Stimulated activated CD8-positive, alpha-beta memory T cell treated with anti-CD3 and anti-CD28 coated beads, Interleukin-4, amount 100 ng/mL, for 4 hours (primary cell): ENCODE measurements at places on chromosomes 4 and X.

- no peak for DNase-seq
Measured at GRCh38 chr4:59540311-59540710, 1659.8 kb upstream of the ADGRL3 start.

- DNase-seq, result no peak
Measured at GRCh38 chrX:41092776-41093175, 7.5 kb downstream of the USP9X start.

DNA sequence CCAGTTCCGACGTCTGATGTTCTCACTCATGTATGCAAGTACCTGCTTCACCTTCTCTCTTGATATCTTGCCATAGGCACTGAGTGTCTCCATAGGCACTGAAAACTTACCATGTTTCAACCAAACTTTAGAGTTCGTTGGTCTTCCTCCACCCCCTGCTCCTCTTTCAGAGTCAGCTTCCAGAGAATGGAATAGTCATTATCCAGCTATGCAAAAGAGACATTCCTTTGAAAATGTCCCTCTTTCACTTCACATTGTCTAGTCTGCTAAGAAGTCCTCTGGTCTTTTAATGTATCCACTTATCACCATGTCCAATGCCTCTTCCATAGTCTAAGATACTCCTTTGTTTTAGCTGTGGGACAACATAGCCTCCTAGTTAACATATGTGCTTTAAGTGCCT lies 566.0 kb upstream of the TENM3 start:
- no peak for DNase-seq

DNA sequence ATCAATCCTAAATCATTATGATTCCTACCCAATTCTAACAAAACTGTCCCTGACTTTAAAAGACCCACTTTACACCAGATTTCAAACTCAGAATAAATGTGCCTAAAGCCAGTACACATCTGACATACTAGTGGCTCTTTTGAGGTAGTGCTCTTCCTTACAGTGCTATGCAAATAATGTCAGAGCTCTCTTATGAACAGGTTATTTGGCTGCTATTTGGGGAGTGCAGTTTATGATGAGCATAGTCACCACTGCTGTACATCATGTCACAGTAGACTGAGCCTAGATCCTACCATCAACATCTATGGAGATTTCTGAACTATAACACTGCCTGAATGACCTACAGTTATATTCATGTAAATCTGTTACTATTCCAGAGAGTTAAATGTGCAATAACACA lies 50.4 kb upstream of the PAGE5 start:
- DNase-seq, result no peak

- no peak for DNase-seq
Measured at GRCh38 chrX:39725928-39726619, 371.7 kb downstream of the BCOR start.

DNA sequence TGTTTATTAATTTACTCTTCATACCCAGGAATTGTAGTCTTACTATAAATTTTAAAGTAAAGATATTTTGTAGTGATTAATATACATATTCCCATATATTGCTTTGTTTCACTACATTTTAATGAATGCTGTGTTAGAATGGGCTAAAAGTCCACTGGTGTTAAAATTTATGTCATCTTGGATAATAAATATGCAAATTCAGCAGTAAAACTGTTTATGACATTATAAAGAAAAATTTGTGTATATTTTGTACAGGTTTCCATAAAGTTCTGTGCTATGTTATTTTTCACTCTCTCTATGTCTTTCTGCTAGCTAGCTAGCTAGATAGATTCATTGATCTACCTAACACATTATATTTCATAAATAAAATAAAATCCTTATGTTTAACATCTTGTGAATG lies 1071.2 kb downstream of the FAT4 start:
- no peak for DNase-seq

DNA sequence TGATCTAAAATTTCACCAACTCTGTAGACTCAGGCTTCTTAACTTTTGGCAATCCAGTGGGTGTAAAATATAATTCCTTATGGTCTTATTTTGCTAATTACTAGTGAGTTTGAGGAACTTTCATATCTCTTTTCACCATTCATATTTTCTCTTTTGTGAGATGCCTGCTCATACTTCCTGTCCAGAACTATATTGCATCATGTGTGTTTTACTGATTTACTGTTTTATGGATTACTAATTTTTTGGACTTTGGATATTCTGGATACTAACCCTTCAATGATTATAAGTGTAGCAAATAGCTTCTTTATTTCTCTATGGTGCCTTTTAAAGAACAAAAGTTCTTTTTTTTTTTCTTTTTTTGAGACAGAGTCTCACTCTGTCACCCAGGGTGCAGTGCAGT lies 20.6 kb downstream of the GSX2 start:
- no peak for DNase-seq

- DNase-seq, result no peak
Measured at GRCh38 chr4:125070861-125071260, 243.9 kb upstream of the FAT4 start.

DNA sequence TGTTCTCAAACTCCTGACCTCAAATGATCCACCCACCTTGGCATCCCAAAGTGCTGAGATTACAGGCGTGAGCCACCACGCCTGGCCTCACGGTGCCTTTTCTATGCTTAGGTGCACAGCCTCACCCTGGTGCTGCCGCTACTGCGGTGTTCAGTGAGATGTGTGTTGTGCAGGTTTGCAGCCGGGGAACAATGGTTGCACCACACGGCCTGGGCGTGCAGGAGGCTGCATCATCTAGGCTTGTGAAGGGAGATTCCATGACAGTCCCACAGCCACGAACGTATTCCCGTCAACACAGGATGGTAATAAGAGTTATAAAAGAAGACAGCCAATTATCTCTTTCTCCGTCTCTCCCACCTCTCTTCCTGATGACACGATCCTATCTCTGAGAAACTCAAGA lies 22.0 kb downstream of the CPLX1 start:
- no peak for DNase-seq

GRCh38 chr4:2898001-2898400 lies 54.4 kb downstream of the ADD1 start:
- no peak for DNase-seq

- no peak for DNase-seq
Measured at GRCh38 chrX:20218836-20219505, 47.7 kb downstream of the RPS6KA3 start.

DNA sequence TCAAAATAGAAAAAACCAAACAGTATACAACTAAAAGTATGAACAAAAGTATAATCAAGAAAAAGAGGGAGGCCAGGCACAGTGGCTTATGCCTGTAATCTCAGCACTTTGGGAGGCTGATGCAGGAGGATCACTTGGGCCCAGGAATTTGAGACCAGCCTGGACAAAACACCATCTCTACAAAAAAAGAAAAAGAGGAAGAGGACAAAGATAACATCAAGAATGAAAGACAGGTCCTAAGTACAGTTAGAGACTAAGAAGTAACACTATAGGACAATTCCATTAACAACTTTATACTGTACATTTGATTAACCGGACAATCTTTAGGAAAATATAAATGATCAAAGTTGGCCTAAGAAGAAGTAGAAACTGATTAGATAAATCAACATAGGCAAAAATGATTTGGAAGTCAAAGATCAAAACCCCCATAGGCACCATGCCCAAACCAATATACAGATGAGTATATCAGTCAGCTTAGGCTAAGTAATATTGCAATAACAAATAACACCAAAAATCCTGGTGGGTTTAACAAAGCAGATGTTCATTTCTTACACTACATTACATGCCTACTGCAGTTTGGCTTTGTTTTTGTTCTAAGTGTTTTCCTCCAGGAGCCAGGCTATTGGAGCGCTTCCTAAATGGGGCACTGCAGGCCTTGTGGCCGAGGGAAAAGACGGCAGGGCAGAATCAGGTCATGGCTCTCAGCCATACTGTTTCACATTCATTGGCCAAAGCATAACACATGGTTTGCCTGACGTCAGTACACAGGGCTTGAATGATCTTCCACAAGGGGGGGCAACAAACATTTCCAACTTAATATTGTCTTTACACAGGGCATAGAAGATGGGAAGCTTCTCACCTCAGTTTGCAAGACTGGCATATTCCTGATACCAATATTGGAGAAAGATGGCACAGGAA lies 42.2 kb upstream of the HGFAC start:
- no peak for DNase-seq

GRCh38 chr4:56641494-56642051 lies 39.5 kb downstream of the HOPX start:
- no peak for DNase-seq

DNA sequence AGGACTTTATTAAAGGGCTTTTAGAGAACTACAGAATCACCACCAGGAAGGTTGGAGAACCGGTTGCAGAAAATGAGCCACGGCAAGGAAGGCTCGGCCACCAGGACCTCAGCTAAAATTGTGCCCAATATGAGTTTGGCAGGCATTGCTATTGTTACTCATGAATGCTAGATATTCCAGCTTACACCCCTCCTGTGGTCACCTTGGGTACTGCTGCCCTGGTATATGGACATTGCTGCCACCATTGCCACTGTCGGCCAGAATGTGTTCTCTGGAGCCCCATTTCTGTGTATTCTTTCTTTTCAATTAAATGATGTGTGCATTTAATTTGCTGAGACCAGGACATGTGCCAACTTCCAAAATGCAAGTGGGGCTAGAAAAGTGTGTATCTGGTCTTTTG lies 626.7 kb upstream of the BOD1L1 start:
- DNase-seq, result no peak

DNA sequence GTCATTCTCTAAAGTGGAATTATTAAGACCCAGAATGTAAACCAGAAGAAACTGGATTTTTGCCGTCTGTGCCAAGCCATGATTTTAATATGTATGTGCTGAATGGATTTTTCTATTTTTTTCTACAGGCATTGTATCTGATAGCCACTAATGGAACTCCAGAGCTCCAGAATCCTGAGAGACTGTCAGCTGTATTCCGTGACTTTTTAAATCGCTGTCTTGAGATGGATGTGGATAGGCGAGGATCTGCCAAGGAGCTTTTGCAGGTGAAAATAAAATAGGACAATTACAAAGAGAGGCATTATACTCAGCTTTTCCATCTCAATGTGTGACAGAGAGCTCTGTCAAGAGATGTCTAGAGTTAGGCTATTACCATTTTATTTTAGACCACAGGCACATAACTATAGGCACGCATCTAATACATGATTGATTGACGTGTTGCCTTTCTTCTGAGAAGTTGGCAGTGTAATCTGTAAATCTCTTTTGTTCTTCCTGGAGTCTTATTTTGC lies 53.9 kb downstream of the CAPN6 start:
- no peak for DNase-seq

GRCh38 chr4:5500165-5500564 lies 208.2 kb downstream of the EVC2 start:
- DNase-seq, result no peak

- DNase-seq, result no peak
Measured at GRCh38 chr4:120071192-120071795, 4.6 kb upstream of the MAD2L1 start.

GRCh38 chr4:90012918-90013317 lies 114.3 kb upstream of the CCSER1 start:
- no peak for DNase-seq

- no peak for DNase-seq
Measured at GRCh38 chr4:2487632-2488031, 18.7 kb downstream of the RNF4 start.

- no peak for DNase-seq
Measured at GRCh38 chr4:95867919-95868318, 28.0 kb downstream of the PDHA2 start.

GRCh38 chr4:182137343-182137742 lies 105.9 kb upstream of the TENM3 start:
- DNase-seq, result no peak

DNA sequence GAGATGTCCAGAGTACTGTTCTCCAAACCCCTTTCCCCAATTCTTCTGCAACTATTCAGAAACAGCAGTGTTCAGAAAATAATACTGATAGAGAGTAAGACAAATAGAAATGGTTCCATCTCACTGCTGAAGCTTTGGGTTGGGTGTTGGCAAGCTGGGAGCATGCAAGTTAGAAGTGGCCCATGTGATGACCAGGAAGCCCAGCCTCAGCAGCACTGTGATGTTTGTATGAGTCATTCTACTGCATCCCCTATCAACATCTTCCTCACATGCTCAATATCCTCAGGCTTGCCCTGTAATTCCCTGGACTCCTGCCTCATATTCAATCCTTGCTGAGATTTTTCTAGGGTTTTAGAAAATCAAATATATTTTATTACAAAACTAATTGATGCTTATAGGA lies 96.5 kb downstream of the CHRDL1 start:
- DNase-seq, result no peak

DNA sequence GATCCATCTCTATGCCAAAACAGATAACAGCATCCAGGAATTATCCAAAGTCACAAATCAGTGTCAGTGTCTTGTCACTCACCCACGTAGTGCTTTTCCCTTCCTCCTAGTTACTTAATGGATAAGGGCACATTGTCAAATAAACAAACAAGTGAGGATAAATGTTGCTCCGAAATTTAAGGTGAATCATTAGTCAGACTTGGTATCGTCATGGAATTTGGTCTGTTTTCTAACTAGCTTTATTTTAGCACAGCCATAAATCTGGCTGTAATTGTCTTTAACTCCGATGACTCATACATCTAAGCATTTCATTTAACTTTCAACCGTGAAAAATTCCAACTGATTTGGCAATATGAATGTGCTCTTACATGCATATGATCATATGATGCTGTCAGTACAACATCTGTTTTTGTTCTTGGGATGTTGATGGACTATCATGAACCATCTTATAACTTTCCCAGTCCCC lies 83.3 kb downstream of the SNCA start:
- DNase-seq, result no peak

DNA sequence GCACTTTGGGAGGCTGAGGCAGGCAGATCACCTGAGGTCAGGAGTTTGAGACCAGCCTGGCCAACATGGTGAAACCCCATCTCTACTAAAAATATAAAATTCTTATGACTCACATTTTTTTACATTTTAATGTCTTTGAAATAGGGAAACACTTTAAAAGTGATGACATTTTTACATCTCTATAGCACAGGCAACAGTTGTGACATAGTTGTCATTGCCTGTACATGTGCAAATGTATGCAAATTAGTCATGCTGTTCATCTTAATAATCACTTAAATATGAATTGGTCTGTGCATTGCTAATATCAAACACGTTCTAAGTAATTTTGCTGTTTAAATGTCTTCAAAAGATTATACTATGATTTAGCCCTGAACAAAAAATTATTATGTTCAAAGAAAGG lies 41.7 kb downstream of the ZGRF1 start:
- no peak for DNase-seq

DNA sequence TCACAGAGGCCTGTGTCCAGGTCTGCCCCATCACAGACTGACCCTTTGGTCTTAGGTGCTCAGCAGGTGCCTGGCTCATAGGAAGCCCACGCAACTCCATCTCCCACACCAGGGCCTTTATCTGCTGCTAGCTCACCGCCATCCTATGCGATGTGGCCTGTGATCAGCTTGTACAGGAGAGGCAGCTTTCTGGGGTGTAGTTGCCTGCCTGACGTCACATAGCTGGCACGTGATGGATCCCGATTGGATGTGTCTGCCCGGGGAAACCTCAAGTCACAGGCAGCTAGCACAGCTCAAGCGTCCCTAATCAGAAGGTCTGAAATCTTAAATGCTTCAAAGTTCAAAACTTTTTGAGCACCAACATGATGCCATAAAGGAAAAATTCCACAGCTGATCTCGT lies 41.2 kb upstream of the CLDN34 start:
- DNase-seq, result no peak
